ENCODE measurements at places on chromosomes 5 and 9.

- DNase-seq = no peak
These were observed 36.0 kb upstream of the CLPTM1L start for GRCh38 chr5:1380910-1381309.

DNA sequence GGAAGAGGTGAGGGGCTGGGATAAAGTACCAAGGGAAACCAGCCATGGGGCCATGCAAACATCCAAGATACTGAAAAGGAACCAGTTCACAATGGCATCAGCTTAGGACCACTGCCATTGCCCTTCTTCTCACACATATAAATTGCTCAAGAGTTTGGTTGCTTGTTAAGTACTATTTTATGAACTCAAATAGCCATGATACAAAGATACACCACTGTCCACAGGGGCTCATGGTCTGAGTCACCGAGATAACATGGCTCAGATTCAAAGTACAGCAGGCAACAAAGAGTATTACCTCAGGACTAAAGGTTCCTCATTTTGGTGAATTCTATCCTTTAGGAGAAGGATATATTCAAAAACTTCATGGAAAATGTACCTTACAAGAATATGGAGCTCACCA lies 55.6 kb downstream of the FANCC start:
- no peak for DNase-seq

- no peak for DNase-seq
These were observed 502.7 kb downstream of the TLE4 start for GRCh38 chr9:80074439-80074838.

DNA sequence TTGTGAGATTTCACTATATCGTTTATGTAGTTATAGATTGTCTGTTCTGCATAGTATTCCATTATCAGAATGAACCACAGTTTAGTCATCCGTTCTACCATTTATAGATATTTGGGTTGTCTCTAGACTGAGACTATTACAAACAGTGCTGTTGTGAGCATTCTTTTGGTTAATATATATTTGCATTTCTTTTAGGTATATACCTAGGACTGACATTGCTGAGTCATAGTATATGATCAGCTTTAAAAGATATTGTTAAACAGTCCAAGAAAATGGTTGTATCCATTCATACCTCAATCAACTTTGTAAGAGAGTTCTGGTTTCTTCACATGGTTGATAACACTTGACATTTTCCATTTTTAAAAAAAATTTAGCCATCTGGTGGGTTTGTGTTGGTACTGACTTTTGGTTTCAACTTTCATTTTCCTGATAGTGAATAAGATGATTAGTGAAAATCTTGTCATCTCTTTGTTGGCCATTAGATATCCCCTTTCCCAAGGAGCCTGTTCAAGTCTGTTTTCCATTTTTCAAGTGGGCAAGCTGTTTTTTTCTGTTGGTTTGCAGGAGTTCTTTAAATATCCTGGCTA lies 22.9 kb upstream of the ADAM19 start:
- no peak for DNase-seq

DNA sequence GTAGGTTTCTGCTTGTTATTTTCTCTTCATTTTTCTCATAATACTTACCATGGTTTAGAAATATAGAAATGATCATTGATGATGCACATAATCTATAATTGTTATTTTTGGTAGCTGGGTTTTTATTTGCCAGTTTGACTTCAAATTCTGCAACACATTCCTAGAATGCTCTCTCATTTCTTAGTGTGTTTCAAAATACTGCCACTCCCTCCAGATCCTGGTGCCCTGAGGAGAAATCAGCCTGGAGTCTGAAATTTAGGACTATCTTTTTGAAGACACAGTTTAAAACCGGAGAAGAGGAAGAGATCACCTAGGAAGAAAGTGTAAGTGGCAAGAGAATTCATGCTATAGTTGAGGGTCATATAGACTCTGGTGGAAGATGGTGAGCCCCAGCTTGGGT lies 57.5 kb downstream of the TAF11L14 start:
- DNase-seq = no peak

Data from HuH-7 (cell line).